8988T (cell line): ENCODE measurements at places on chromosomes 5 and 9.
A peak's percentile ranks its signal among the peaks of the same experiment; 100 is the strongest.

- DNase-seq = peak; percentile 86
Measured at GRCh38 chr9:122122903-122123632, 30.0 kb upstream of the TTLL11 start.

DNA sequence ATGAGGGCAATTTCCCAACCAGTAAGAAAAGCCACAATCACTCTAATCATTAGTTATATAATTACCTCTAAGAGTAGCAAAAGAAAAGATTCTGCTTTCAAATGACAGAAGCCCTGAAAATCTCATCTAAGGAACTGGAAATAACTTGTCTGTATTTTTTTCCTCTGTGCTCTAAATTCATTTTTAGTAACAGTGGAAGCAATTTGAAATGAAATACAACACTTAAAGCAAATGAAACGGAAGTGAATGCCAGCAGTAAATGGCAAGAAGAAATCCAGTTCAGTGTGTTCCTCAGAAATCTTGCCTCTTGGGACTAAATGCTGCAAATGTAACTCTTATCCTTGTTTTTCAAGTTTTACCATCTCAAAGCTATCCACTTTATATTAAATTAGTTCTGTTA, 294.9 kb downstream of the TAF11L14 start:
- DNase-seq = no peak

DNA sequence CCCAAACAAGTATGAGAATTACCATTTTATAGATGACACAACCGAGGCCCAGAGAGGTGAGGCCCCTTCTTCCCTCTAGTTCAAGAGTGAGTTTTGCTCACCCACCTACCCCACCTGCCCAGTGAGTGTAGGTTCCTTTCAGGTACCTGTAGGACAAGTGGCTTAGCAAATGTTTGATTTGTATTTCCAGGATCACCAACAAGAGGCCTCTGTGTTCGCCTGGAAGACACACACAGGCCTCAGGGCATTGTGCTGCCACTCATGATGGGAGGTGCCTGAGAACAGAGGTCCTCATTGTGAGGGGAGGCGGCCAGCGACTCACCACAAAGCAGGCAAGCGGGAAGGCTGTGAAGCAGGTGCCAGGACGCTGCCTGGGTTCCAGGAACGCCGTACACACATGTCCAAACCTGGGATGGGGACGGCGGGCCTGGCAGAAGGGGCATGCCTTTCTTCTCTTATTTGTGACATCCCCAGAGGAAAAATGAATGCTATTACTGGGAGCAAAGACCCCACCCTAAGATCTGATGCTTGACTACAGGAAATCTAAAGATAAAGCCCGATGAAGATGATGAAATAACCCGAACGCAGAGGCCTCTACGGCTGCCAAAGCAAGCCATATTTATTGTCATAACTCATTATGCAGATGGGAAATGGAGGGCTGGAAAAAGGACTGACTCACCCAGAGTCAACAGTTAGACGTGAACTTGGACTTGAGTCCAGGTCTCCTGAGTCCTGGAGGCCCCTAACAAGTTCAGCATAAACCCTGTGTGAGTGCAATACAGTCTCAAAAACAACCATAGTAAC, 60.2 kb upstream of the SLC25A51 start:
- no peak for DNase-seq

DNA sequence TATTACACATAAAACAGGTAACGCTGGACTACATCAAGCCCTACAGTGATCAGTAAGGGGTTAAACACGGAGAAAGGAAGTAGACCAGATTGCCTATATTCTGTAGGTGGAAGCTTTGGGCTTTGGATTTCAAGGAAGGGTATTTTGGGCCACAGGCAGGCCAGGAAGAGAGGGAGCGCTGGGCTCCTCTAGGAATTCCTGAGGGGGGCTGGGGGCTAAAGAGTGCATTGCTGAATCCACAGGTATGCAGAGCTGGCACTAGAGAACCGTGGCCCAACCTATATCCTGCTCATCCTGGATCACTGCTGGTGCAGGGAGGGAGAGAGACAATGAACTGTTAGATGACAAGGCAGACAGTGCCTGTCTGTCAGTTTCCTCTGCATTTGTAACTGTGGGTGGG, 367.1 kb downstream of the CSNK1G3 start:
- DNase-seq = no peak

DNA sequence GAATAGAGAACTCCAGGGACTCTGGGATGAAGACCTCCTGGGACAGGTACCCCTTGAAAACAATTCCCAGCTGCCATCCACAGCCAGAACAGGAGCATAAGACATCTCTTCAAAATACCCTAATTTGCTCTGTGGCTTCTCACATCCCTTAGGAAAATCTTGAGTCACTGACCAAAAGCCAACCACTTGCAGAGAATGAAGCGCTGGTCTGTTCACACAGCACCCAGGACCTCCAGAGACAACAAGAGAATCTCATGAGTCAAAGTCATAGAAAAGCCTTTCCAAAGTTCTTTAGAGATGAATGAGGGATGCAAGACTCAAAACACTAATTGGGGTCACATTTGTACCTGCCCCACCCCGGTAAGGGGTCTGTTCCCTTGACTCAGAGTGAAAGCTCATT, 210.6 kb downstream of the SEMA5A start:
- no peak for DNase-seq

- no peak for DNase-seq
Measured at GRCh38 chr9:107142430-107142829, 140.6 kb upstream of the RAD23B start.

GRCh38 chr5:163089230-163089629, 348.2 kb upstream of the CCNG1 start:
- DNase-seq = no peak

DNA sequence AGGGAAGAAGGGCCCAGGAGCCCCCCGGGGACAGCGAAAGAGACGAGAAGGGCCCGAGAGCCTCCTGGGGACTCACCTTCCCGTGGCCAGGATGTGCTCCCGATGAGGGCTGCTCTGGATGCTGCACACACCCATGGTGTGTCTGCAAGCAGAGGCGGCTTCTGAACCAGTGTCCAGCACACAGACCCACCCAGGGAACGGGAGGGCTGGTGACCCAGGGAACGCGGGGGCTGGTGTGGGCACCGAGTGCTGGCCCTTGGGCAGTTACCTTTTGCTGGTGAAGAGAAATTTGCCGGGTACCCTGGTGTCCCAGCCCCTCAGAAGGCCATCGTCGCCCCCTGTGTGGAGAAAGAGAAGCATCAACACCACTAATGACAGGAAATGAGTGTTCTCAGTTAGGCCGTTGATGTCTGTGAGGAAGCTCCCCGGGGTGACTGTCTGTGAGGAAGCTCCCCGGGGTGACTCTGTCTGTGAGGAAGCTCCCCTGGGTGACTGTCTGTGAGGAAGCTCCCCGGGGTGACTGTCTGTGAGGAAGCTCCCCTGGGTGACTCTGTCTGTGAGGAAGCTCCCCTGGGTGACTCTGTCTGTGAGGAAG, 13.2 kb downstream of the MRPL41 start:
- no peak for DNase-seq

GRCh38 chr5:156134216-156134615, 192.7 kb upstream of the SGCD start:
- no peak for DNase-seq

GRCh38 chr5:76831110-76831452, 12.3 kb downstream of the F2RL1 start:
- no peak for DNase-seq

GRCh38 chr9:86975036-86975435, 27.7 kb upstream of the GAS1 start:
- DNase-seq = no peak

- DNase-seq = no peak
Measured at GRCh38 chr5:91469517-91470165, 86.5 kb upstream of the ARRDC3 start.

GRCh38 chr9:126471084-126471624, 142.6 kb upstream of the LMX1B start:
- no peak for DNase-seq

DNA sequence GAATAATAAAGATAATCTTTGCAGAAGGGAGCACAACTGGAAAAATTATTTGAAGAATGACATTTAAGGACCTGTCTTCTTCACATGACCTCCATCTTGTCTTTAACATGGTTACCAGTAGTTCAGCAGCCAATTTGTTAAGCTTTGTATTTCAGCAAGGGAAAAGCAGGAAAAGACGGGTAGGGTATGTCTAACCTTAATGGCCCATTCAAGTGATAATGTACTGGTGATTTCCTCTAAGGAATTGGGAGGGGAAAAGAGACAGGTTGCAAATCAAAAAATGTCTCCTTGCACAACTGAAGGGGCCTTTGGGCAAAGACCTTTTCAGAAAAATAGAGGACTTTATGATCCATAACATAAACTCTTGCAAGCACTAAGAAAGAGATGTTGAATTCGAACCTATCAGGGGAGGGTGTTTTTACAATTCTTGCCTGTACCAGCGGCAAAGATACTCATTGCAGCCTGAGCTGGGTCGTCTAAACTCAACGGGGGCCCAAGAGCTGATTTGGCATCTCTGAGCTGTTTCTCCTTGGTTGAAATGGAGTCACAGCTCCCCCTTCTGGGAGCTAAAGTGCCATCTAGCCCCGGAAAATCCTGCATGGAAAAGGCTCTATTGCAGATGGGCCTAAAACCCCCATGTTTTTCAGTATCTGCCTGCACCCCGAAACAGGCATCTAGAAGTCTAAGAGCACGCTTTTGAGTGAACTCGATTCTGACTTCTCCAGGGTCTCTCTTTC, 3.8 kb downstream of the BRINP1 start:
- DNase-seq = no peak

- no peak for DNase-seq
Measured at GRCh38 chr5:6861667-6862066, 148.4 kb downstream of the TENT4A start.

- no peak for DNase-seq
Measured at GRCh38 chr5:55920784-55921183, 69.6 kb downstream of the IL31RA start.

DNA sequence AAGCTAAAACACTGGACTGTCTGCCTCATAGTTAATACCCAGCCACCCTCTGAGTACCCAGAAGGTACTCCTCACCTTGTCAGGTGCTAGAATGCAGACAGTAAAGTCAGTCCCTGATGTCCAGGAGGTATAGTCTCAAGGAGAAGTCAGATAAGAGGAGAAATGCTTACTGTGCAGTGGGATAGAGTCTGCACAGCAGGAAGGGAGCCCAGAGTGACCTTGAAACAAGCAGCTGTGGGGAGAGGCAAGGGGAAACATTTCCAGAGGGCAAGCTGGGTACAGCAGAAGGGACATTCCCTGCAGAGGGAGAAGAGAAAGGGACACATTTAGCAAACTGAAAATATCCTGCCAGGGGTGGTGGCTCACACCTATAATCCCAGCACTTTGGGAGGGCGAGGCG, 122.7 kb downstream of the GCNT1 start:
- no peak for DNase-seq

GRCh38 chr9:5894237-5894959, 3.7 kb downstream of the MLANA start:
- no peak for DNase-seq

- no peak for DNase-seq
Measured at GRCh38 chr9:69513141-69513820, 158.9 kb downstream of the APBA1 start.

GRCh38 chr5:154505567-154505966, 27.5 kb upstream of the HAND1 start:
- no peak for DNase-seq

- DNase-seq = no peak
Measured at GRCh38 chr9:98728500-98728899, 19.8 kb upstream of the GABBR2 start.

GRCh38 chr9:105483618-105484017, 35.8 kb downstream of the FSD1L start:
- no peak for DNase-seq

DNA sequence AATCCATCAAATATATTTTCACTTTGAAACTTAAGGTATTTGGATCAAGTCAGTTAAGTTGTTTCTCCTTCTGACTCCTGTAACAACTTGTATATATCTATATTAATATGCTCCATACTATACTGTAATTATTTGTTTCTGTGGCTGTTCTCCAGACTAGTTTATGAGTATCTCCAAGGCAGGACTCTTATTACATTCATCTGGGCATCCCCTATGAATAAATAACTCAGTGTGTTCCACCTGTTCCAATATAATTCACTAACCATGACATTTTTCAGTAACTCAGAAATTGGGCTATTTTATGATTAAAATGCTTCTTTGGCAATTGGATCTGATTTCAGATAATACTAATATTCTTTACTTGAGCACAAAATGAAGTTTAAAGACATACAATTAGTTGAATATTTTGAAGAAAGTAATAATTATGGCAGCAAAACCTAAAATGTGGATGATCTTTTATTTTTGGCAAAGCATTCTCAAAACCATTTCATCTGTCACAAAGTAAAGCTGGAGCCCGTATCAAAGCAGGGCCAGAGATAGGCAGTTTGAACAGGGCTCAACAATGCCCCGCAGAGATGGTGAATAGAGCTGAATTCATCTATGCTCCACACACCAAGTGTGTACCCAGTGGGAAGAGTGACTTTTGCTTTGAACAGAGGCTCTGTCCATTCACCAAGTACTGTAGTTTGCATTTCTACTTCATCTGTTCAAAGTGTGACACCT, 314.3 kb downstream of the PDE4D start:
- no peak for DNase-seq

- no peak for DNase-seq
Measured at GRCh38 chr9:136757328-136757727, 715 bp downstream of the LCN8 start.

- DNase-seq = no peak
Measured at GRCh38 chr5:147143215-147143614, 91.6 kb upstream of the STK32A start.

- no peak for DNase-seq
Measured at GRCh38 chr5:134029156-134029555, 24.4 kb upstream of the VDAC1 start.

DNA sequence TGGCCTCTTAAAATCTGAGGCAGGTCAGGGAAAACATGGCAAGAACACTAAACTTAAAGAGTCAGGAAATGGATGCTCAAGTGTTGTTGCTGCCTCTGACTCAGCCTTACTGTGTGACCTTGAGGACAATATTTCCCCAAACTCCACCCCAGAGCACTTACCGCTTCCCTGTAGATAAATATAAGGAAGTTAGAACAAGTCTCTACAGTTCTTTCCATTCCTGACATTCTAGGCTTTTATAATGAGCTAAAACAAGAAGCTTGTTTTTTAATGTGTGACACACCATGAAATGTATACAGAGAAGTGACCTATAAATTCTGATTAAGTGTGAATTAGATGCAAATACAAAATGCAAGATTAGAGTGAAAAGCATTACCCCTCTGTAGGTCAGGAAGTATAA, 129.3 kb downstream of the GRIA1 start:
- no peak for DNase-seq

GRCh38 chr9:84688956-84689355, 19.4 kb downstream of the NTRK2 start:
- DNase-seq = no peak

GRCh38 chr9:105373723-105374122, 74.1 kb upstream of the FSD1L start:
- no peak for DNase-seq

DNA sequence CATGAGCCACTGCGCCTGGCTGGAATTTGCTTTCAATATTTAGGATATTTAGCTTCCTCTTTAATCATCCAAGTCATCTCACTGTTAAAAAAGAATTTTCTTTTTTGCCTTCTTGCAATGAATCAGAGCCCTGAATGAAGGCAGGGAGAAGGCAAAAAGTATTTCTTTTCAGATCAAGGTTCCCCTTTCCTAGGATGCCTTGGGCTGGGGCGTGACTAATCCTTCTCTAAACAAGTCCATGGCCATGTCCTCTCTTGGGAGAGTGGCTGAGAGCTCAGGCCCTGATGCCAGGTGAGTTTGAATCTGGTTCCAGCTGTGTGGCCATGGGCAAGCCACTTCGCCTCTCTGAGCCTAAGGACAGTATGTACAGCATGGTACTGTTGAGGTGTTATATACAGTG, 84.8 kb upstream of the NEURL1B start:
- no peak for DNase-seq
